ENCODE measurements at places on chromosomes 11 and 22.

DNA sequence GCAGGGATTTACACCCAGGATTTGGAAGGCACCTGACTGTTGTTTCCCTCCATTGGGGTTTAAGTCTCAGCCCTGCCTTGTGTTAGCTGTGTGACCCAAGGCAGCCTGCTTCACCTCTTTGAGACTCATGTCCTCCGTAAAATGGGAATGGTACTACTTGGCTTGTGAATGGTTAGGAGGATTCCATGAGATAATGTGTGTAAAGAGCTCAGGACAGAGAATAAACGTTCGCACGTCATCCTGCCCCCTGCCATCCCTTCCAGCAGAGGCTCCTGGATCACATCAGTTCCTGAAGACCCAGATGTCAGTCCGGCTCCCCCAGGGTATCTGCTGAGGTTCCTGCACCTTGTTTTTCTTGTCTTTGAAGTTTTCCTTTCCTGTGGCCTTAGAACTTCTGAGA, 16.8 kb upstream of the ACCSL start:
- peaks cover 2% of the 10 kb centered on the region for H3K36me3 ChIP-seq
- no peaks in the 10 kb centered on the region for H3K4me1 ChIP-seq
- no peak overlapping the region for H3K27ac ChIP-seq
- peaks cover 80% of the 10 kb centered on the region for H3K27me3 ChIP-seq
- no peak for DNase-seq
- no peak overlapping the region for H3K4me3 ChIP-seq

GRCh38 chr22:38725900-38726655, 20.3 kb downstream of the GTPBP1 start:
- H3K4me3 ChIP-seq: no peak overlapping the region
- no peak for DNase-seq
- H3K4me1 ChIP-seq: peaks cover 21% of the 10 kb centered on the region
- peak overlapping the region; percentile 81 for H3K27ac ChIP-seq
- peaks cover 84% of the 10 kb centered on the region for H3K36me3 ChIP-seq

GRCh38 chr11:133163463-133164419, 368.6 kb downstream of the OPCML start:
- no peaks in the 10 kb centered on the region for H3K36me3 ChIP-seq
- no peak overlapping the region for H3K4me3 ChIP-seq
- H3K4me1 ChIP-seq: no peaks in the 10 kb centered on the region

- no peak overlapping the region for H3K27ac ChIP-seq
- no peak overlapping the region for H3K4me3 ChIP-seq
- H3K4me1 ChIP-seq: no peaks in the 10 kb centered on the region
- peaks cover 95% of the 10 kb centered on the region for H3K27me3 ChIP-seq
Observed at GRCh38 chr22:22387386-22387736, 121.2 kb downstream of the ZNF280B start.

DNA sequence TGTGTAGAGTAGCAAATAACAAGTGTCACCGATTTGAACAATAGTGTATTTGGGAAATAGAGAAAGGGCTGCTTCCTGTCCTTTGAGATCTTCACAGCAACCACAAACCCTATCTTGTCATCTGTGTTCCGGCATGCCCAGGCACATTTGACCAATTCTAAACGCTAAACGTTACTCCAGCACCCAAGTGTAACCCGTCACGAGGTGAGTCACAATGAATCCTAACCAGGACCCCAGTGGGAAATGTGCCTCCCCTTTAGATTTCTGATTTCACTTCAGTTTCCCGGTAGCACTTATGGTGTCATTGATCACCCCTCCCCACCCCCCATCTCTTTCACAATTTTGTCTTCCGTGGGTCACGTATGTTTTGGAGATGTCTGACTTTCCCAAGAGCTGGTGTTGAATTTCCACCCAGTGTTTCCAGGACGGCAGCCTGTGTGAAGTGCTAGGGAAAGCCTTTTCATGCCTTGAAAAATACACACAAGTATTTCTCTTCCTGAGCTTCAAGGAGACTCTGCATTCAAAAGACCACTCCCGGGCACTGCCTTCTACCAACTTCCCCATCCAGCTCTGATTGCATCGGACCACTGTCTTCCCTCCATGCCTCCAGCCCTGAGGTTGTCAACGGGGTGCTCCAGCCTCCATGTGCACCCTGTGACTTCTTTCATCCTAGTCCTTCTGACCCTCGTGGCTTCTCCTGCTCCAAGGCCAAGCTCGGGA, 10.5 kb upstream of the C11orf24 start:
- no peak for DNase-seq
- peak overlapping the region; percentile 81 for H3K27ac ChIP-seq
- H3K4me3 ChIP-seq: peak overlapping the region; percentile 58
- H3K36me3 ChIP-seq: no peaks in the 10 kb centered on the region
- no peaks in the 10 kb centered on the region for H3K27me3 ChIP-seq

GRCh38 chr22:46069521-46070214, 80.7 kb upstream of the PPARA start:
- peaks cover 3% of the 10 kb centered on the region for H3K36me3 ChIP-seq
- H3K4me1 ChIP-seq: peaks cover 40% of the 10 kb centered on the region
- peak overlapping the region; percentile 72 for H3K27ac ChIP-seq
- H3K27me3 ChIP-seq: no peaks in the 10 kb centered on the region
- peak overlapping the region; percentile 73 for H3K4me3 ChIP-seq

DNA sequence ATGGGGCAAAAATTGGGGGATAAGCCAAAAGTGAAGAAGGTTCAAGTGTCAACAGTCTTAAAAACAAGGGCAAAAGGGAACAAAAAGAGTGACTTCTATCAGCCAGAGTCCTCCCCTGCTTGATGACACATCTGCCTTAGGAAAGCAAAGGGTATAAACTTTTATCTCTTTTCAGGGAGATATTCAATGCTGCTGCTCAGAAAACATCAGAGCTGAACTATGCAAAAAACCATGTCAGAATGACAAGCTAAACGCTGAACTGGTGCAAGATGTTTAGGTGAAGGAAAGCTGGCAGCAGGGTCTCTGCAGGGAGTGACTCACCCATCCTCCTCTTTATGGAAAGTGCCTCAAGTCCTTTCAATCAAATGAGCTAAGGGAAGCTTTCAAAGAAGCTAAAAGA, 24.7 kb downstream of the ALG9 start:
- no peak for DNase-seq
- no peak overlapping the region for H3K4me3 ChIP-seq
- H3K27me3 ChIP-seq: no peaks in the 10 kb centered on the region
- H3K36me3 ChIP-seq: peaks cover 33% of the 10 kb centered on the region

GRCh38 chr11:66856496-66857233, at the start of gene LRFN4:
Gene LRFN4 (plus strand): TSS chr11:66857064. CDS start chr11:66857745, 681 bp downstream.
- H3K36me3 ChIP-seq: peaks cover 8% of the 10 kb centered on the region
- peaks cover 9% of the 10 kb centered on the region for H3K4me1 ChIP-seq
- H3K4me3 ChIP-seq: peak within 1 kb of the TSS; percentile 83
- peak within 1 kb of the TSS; percentile 44 for H3K27ac ChIP-seq
- H3K27me3 ChIP-seq: no peaks in the 10 kb centered on the region

- DNase-seq: no peak
- H3K27me3 ChIP-seq: peaks cover 15% of the 10 kb centered on the region
- H3K27ac ChIP-seq: no peak overlapping the region
Observed at GRCh38 chr11:34250211-34250610, 107.6 kb downstream of the ABTB2 start.

DNA sequence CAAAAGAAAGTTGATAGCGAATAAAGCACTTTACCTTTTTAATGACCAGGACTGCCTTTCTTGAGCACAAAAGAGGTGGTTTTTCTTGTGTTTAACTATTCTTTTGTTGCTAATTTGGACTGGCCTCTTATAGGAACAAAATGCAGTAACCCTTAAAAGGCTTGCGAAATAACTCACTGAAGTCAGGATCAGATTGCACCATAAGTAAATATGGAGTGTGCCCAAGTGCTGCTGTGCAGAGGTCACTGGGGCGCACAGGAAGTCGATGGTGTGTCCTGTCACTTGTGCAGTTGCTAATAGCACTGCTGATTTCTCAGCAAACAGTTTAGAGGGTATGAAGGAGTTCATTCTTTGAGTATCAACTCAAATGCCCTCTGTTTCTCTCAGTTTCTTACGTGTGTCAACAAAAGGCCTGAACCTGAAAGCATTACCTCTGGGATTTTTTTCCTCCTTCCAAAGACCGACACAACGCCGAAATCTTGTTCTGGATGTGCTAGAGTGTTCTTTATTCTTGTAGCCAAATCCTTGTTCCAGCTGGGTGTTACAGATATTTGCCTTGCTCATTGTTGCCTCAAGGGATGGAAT, 71.3 kb downstream of the ATXN10 start:
- H3K27ac ChIP-seq: no peak overlapping the region
- H3K4me3 ChIP-seq: no peak overlapping the region
- peaks cover 9% of the 10 kb centered on the region for H3K4me1 ChIP-seq
- H3K27me3 ChIP-seq: no peaks in the 10 kb centered on the region
- H3K36me3 ChIP-seq: peaks cover 29% of the 10 kb centered on the region
- DNase-seq: no peak

DNA sequence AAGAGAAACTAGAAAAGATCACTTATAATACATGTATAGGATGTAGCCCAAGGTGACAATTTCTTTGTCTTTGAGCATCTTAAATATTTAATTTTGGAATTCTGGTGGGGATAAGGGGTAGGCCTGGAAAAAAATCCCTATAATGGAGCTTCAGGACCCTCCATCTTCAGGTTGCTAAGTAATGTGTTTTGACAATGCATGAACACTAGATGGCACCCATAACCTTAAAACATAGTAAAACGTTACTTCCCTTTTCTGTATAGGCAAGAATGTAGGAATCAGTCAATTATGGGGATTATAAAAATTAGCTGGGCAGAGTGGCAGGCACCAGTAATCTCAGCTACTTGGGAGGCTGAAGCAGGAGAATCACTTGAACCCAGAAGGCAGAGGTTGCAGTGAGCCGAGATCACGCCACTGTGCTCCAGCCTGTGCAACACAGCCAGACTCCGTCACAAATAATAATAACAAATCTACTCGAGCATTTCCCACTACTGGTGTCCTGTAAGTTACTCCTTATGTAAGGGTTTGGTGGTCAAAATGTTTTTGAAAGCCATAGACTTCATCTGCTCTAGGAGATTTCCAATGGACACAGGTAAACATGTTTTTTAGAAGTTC, 541.9 kb upstream of the CCDC90B start:
- no peak overlapping the region for H3K4me3 ChIP-seq
- H3K27ac ChIP-seq: no peak overlapping the region
- H3K27me3 ChIP-seq: no peaks in the 10 kb centered on the region
- no peak for DNase-seq
- H3K36me3 ChIP-seq: no peaks in the 10 kb centered on the region

DNA sequence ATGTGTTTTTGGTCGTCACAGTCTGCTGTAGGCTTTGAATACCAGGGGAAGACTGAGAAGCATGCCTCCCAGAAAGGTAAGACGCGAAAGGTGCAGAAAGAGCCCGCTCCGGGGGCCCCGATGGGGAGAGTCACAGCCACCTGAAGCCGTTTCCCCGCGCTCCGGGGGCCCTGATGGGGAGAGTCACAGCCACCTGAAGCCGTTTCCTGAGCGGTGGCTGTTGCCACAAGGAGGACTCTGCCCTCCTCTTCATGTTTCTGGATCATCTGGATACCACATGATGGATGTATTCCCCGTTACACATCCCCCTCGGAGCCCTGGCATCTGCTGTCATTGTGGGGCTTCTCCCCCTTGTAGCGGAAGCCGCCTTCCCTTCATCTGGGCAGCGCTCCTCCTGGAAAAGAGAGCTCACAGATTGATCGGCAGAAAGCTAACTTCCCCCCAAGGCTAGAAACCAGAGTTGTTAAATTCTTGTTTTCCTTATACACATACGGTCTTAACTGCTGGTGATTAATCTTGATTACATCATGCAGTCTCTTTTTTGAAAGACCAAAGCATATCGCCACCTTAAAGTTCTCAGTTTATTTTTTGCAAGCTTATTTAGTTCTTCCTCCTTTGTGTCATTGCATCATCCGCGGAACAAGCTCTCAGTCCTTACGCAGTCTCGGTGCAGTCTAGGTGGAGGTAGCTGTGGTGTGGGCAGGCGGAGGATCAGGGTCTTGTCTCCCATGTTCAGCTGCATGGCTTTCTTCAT, 17.5 kb downstream of the CTTN start:
- no peak overlapping the region for H3K4me3 ChIP-seq
- no peaks in the 10 kb centered on the region for H3K4me1 ChIP-seq
- H3K36me3 ChIP-seq: peaks cover 2% of the 10 kb centered on the region
- no peak for DNase-seq
- no peak overlapping the region for H3K27ac ChIP-seq

DNA sequence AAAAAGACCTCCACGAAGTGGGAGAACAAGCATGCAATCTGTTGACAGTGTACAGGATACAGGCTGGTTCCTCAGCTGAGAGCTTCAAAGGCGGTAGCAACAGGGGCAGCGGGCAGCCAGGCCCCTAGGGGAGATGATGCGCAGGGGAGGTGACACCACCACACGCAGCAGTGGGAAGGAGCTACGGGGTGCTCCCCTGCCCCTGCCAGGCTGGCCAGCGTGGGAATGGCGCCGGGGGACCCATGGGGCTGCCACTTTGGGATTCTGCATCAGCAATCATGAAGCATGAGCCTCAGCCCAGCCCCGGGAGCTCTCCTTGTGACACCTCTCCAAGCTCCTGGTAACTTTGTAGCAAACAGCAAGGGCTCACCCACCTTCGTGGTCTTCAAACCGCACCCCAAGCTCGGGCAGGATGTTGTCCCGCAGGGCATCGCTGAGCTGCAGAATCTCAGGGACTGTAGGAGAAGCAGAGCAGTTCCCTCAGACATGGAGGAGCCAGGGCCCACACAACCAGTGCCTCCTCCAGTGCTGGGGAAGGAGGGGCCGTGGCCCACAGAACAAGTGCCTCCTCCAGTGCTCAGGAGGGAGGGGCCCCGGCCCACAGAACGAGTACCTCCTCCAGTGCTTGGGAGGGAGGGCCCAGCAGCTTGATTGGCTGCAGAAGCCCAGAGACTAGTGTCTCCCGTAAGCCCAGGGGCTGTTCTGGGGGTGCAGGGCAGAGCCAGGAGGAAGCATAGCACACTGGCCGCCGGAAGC, 14.6 kb upstream of the NAP1L4 start:
- no peak overlapping the region for H3K4me3 ChIP-seq
- H3K36me3 ChIP-seq: peaks cover 31% of the 10 kb centered on the region
- H3K27me3 ChIP-seq: no peaks in the 10 kb centered on the region
- H3K27ac ChIP-seq: no peak overlapping the region
- H3K4me1 ChIP-seq: peaks cover 5% of the 10 kb centered on the region

DNA sequence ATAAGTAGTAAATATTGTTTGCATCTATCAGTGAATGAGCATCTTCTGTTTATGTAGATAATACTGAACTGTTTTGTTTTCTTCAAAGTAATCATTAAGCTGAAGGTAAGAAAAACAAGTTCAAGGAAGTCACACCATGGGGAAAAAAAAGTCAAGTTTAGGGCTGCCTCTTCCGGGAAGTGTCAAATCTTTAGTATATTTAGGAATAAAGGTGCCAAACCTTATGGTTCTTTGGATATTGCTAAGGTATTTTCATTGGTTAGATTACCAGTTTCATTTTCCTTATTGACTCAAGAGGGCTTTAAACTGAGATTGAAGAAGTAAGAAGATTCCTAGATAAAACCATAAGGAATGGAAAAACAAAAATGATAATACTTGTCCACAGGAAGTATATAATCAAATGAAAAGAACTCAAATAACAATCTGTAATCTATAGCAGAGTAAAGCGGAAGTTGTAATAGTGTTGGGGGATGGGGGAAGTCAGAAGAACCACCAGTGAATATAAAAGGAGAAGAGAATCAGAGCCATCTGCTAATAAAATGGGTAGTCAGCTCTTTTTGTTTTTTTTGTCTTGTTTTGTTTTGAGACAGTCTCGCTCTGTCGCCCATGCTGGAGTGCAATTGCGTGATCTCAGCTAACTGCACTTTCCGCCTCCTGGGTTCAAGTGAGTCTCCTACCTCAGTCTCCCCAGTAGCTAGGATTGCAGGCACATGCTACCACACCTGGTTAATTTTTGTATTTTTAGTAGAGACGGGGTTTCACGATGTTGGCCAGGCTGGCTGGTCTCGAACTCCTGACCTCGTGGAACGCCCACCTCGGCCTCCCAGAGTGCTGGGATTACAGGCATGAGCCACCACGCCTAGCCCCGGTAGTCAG, 2.3 kb downstream of the ATM start:
- no peaks in the 10 kb centered on the region for H3K27me3 ChIP-seq
- DNase-seq: no peak
- peaks cover 41% of the 10 kb centered on the region for H3K36me3 ChIP-seq
